ENCODE measurements at places on chromosomes 6 and 20.

- DNase-seq: peak; percentile 24
These were observed at the start of gene PLAGL1 for GRCh38 chr6:144008120-144008811. Gene PLAGL1 (minus strand): TSS chr6:144008259. CDS start chr6:143948136, 60,123 bp downstream.

DNA sequence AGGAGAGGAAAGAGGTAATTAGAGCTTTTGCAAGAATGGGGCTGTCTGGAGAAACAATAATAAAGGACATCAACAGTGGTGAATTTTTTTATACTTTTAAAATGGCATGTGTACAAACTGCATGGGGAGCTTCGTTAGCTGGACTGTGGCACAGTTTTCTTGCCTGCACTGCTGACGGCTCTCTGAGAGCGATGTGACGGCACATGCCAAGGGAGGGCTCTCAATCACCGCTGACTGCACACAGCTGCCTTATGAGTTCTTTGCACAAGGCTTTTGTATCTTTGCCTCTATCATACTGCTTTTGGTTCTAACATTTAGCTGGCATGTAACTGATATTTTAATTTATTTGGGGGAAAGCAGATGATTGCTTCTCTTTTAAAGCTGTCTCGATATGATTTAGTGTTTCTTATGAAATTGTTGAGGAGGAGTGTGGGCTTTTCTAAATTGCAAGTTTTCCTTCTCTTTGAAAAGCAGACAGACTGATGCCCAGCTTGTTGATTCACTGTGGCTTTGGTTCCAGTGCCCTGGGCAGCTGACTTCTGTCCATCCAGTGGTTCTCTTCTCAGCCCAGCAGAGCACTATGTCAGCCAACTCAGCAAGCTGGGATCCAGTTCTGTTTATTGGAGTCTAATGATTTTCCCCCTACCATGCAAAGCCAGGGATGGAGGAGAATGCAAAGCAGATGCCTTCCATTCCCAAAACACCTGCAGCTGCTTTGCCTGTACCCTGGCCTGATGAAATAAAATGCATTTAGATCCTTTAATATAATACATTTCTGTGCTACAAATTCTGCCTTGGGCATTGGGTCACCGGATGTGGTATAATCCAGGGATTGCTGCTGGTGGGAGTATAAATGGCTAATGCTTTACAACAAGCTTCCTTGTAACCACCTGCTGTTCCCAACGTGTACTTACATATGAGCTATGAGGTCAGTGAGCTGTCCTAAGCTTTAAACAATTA is 323.9 kb downstream of the ZFAND3 start:
- DNase-seq: no peak

GRCh38 chr6:25389471-25389870 is 110.3 kb downstream of the CARMIL1 start:
- no peak for DNase-seq

DNA sequence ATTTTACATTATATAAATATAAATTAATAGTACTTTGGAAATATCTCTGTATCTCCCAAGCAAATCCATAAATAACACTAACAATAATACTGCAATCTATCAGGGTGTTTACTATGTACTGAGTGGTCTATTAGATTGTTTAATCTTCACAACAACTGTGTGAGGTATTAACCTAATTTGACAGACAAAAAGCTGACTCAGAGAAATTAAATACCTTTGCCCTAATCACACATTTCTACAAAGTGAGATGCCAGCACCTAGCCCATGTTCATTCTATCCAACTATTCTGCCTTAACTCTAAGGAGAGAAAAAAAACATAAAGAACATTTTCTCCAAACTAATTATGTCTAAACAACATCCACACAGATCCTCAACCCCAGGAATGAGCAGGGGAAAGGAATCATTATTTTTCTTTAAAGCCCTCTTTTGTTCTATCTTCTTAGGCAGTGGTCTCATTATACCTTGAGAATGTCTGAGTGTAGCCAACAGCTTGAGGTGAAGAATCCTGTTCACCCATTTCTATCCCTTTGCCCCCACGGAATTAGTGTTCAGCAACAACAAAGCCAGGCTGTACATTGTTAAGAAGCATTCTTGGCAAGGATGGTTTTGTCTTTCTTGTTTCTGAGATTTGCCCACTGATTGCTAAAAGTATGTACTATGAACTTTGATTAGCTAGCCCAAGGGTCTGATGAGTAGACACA is 42.7 kb downstream of the PRL start:
- DNase-seq: no peak

DNA sequence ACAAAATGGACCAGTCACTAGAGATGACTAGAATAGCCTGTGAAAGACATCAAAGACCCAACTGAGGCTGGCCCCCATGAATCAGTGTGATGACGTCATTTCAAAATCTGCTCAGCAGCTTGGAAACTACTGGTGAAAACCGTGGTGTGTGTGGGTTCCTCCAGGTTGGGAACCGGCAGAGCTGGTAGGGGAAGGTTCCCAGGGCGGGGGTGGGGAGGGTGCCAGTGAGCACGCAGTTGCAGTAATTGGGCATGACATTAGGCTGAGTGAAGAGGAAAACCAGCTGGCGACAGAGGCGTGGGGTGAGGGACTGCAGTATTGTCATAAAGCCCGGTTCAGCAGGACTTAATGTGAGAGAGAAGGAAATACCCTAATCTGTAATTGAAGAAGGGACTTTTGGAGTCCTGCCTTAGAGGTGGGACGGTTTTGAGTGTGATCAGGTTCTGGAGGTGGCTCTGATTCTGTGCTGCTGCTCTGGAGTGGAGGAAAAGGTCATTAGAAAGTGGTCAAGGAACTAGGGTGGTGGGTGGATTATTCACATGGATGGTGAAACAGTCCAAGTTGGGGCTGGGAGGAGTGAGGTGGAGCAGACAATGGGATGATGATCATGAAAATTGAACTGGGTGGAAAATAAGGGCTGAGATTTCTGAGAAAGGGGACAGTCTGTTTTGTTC is 52.0 kb upstream of the MTHFD1L start:
- DNase-seq: peak; percentile 51

GRCh38 chr6:1215023-1215422 is 96.9 kb upstream of the FOXQ1 start:
- no peak for DNase-seq

DNA sequence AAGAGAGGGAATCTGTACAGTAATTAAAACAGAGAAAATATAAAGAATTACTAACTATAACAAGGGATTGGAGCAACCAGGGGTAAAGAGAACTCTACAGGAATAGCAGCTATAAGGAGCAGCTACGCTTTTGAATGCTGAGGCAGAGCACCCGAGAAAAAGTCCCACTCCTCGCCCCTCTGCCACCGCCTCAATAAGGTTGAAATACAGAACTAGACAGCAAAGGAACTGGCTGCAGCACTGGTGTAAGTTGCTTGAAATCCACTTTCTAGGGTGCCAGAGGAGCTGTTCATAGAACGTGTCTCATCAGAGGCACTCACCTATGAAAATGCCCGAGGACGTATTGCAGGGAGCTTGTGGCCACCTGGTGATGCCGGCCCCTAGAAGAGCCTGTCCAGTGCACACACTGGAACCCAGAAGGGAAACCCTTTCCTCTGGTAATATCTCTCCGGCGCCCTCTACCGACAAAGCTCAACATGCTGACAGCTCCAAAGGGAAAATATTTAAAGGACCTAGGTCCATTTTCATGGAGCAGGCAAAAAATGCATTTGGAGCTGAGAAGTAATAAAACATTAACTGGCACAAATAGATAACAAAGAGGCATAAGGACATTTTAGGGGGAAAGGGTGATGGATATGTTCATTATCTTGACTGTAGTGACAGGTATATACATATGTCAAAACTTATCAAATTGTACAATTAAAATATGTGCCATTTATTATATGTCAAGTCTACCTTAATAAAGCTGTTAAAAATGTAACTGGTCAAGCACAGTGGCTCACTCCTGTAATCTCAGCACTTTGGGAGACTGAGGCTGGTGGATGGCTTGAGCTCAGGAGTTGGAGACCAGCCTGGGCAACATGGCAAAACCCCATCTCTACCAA is 137.4 kb upstream of the HDAC2 start:
- DNase-seq: peak; percentile 28

DNA sequence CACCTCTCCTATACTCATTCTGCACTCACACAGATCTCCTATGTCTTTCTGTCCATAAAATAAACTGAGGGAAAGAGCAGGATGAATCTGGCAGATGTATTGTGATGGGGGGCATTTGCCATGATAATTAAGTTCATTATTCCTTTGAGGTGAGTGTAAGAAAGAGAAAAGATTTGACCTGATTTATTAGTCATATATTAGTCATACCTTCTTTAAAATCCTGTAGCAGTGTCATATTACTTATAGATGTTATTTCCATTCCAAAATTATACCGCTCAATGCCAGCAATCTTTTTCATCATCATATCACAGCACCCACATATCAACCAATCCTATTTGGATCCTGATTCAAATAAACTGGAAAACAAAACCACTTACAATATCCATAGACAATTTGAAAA is 733.3 kb upstream of the SLC35B3 start:
- no peak for DNase-seq

DNA sequence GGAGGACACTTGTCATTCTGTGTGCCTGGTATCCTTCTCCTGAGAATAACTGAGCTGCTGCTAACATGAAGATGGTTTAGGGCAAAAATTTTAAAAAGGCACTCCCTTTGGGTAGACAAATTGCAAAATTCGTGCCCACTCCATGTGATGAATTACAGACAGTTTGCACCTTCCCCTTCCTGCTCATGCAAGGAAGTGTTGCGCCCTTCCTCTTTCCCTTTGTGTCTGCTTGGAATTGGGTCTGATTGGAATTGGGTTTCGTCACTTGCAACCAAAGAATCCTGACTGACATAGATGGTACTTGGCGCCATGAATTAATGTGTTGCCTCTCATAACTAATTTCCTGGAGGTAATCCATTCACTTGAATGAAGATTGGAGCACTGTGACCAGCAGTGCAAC is 62.3 kb upstream of the SHLD1 start:
- no peak for DNase-seq

DNA sequence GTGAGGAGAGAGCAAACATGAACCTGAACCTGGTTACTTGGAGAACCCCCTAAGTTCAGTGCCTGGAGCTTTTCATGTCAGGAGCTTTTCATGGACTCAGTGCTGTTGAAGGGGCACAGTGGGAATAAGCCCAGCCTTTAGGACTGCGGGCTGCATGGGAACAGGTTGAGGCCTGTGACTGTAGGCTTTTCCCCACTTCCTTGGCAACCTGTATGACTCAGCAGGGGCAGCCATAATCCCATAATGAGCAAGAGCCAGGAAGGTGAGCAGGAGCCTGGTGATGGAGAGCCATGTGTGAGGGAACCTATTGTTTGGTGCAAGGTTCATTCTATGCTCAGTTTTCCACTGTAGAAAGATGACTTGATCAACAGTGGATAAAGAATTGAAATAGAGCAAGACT is 23.4 kb downstream of the MEP1A start:
- DNase-seq: no peak

All from stimulated activated CD4-positive, alpha-beta T cell treated with anti-CD3 and anti-CD28 coated beads, Interleukin-2, amount 100 ng/mL, for 24 hours (primary cell).